ENCODE measurements at places on chromosomes 1 and 21. TPM values are rescaled to one million over a fixed set of nuclear protein-coding genes. Genes with fewer than 3 reads are reported as not detected.

- H3K4me1 ChIP-seq, result no peaks in the 10 kb centered on the region
- H3K27me3 ChIP-seq, result no peaks in the 10 kb centered on the region
- no peak overlapping the region for H3K27ac ChIP-seq
- H3K4me3 ChIP-seq, result no peak overlapping the region
These were observed 13.4 kb downstream of the OSCP1 start for GRCh38 chr1:36436821-36437220.

GRCh38 chr1:59128239-59128736 is 168.6 kb upstream of the FGGY start:
- no peak for DNase-seq
- H3K27me3 ChIP-seq, result no peaks in the 10 kb centered on the region
- no peak overlapping the region for H3K27ac ChIP-seq

DNA sequence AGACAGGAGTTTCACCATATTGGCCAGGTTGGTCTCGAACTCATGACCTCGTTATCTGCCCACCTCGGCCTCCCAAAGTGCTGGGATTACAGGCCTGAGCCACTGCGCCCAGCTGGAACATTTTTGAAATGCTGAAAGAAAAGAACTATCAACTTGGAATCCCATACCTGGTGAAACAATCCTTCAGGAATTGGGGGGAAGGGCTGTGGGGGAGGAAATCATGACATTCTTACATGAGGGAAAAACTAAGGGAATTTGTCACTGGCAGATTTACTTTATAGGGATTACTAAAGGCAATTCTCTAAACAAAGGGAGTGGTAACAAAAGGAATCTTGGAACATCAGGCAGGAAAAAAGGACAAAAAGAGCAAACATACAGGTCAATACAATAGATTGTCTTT is 25.8 kb downstream of the NDUFS5 start:
- no peak overlapping the region for H3K27ac ChIP-seq
- peaks cover 13% of the 10 kb centered on the region for H3K4me1 ChIP-seq
- no peak for DNase-seq
- no peaks in the 10 kb centered on the region for H3K27me3 ChIP-seq
- H3K4me3 ChIP-seq, result no peak overlapping the region

- H3K27me3 ChIP-seq, result no peaks in the 10 kb centered on the region
- no peak overlapping the region for H3K27ac ChIP-seq
- no peak for DNase-seq
- no peak overlapping the region for H3K4me3 ChIP-seq
- H3K36me3 ChIP-seq, result no peaks in the 10 kb centered on the region
These were observed 69.8 kb downstream of the TNR start for GRCh38 chr1:175673371-175674150.

- DNase-seq, result no peak
- no peaks in the 10 kb centered on the region for H3K4me1 ChIP-seq
- H3K4me3 ChIP-seq, result no peak overlapping the region
- H3K27me3 ChIP-seq, result no peaks in the 10 kb centered on the region
These were observed 43.8 kb downstream of the SLX9 start for GRCh38 chr21:44983421-44984206.

- H3K27me3 ChIP-seq, result no peaks in the 10 kb centered on the region
- DNase-seq, result no peak
- no peak overlapping the region for H3K27ac ChIP-seq
- H3K4me1 ChIP-seq, result no peaks in the 10 kb centered on the region
These were observed 118.9 kb downstream of the ATF6 start for GRCh38 chr1:161885003-161885402.

Gene HSD3B1
- not detected for total RNA-seq

Measured in right atrium auricular region (tissue), 2 donors.